ENCODE measurements at places on chromosomes 11 and 22.
A peak's percentile ranks its signal among the peaks of the same experiment; 100 is the strongest.

DNA sequence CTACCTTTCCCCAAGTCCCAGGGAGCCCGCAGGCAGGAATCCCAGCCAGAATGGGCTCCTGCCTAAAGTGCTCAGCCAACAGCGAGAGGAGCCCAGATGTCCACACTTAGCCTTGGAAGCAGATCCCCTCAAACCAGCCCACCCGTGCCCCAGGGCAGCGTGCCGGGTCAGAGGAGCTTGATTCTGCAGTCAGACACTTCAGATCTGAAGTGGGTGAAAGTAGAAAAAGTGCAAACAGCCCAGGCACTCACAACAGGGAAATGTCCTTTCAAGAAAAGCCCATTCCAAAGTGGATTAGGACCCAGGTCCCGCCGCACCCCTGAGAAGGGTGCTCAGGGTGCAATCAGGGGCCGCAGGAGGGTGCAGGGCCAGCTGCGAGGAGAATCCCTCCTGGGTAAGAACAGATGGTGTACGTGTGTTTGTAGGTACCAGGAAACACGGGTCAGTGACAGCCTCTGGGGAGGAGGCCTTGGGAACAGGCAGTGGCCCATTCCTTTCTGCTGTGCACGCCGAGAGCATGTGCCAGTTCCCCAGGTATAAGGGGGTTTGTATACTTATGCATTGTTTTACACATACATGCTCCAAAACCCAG is 17.7 kb downstream of the ELFN2 start:
- DNase-seq: no peak

GRCh38 chr11:39361557-39361956 is 2097.9 kb downstream of the LRRC4C start:
- no peak for DNase-seq

DNA sequence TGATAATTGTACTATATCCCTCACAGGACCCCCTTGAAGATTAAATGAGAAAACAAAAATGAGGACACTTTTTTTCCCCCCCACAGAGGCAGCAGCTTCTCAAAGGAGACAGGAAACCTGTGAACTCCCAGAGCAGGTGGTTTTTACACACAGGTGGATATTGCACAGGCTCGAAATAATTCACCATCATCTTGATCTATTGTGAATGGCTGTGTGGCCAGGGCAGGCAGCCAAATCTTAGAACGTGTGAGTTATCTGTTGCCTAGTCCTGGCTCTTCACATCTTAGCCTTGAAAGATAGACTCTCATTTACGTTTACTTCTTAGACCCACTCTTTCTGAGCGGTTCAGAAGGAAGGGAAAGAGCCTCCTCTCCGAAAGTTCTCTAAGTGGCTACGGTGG is 23.5 kb downstream of the PPFIBP2 start:
- DNase-seq: no peak

GRCh38 chr22:38397189-38398085 is 57.6 kb downstream of the KCNJ4 start:
- no peak for DNase-seq

DNA sequence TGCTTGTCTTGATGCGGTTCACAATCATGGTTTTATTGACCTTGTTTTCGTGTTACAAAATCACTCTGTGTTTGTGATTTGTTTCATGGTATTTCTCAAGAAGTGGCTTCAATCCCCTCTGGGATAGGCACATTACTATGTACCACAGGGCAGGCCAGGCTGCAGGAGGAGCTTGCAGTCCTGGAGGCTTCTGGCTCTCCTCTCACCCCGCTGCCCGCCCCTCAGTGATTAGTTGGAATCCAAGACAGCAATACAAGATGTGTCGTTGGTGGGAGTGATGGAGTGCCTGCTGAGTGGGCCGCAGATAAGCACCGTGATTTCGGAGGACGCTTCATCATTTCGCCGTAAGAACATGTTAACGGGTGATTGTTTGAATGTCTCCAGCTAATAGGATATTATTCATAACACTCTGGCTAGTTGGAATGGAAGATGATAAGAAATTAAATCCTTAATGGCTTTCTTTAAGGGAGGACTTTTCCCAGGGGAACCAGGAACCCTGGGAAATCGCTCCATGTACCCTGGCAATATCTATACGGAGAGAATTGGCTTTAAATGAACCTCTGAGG is 384.4 kb downstream of the MIAT start:
- no peak for DNase-seq

DNA sequence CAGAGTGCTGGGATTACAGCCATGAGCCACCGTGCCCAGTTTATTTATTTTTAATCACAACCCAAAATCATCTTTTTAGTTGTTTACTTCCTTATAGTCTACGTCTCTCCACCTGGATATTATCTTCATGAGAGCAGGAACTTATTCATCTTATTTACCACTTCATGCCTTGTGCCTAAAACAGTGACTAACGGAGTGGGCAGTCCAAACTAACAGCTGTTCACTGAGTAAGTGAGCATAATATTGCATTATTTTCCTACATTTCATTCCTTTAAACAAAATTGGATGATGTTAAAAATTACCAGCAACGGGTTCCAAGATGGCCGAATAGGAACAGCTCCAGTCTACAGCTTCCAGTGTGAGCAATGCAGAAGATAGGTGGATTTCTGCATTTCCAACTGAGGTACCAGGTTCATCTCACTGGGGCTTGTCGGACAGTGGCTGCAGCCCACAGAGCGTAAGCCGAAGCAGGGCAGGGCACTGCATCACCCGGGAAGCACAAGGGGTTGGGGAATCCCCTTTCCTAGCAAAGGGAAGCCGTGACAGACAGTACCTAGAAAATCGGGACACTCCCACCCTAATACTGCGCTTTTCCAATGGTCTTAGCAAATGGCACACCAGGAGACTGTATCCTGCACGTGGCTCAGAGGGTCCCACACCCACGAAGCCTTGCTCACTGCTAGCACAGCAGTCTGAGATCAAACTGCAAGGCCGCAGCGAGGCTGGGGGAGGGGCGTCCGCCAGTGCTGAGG is 14.1 kb downstream of the TMEM123 start:
- DNase-seq: no peak

GRCh38 chr11:2380807-2381350 is 3.8 kb downstream of the CD81 start:
- DNase-seq: no peak

DNA sequence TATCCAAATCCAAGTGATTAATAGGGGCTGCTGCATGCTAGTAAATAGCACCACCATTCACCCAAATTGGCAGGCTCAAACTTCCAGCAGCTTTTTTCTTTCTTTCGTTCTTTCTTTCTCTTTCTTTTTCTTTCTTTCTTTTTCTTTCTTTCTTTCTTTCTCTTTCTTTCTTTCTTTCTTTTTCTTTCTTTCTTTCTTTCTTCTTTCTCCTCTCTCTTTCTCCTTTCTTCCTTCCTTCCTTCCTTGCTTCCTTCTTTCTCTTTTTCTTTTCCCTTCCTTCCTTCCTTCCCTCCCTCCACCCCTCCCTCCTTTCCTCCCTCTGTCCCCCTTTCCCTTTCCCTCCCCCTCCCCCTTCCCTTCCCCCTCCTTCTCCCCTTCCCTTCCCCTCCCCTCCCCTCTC is 81.5 kb downstream of the PDE3B start:
- DNase-seq: no peak

- no peak for DNase-seq
Measured at GRCh38 chr22:37827056-37827455, 3.9 kb downstream of the GALR3 start.

DNA sequence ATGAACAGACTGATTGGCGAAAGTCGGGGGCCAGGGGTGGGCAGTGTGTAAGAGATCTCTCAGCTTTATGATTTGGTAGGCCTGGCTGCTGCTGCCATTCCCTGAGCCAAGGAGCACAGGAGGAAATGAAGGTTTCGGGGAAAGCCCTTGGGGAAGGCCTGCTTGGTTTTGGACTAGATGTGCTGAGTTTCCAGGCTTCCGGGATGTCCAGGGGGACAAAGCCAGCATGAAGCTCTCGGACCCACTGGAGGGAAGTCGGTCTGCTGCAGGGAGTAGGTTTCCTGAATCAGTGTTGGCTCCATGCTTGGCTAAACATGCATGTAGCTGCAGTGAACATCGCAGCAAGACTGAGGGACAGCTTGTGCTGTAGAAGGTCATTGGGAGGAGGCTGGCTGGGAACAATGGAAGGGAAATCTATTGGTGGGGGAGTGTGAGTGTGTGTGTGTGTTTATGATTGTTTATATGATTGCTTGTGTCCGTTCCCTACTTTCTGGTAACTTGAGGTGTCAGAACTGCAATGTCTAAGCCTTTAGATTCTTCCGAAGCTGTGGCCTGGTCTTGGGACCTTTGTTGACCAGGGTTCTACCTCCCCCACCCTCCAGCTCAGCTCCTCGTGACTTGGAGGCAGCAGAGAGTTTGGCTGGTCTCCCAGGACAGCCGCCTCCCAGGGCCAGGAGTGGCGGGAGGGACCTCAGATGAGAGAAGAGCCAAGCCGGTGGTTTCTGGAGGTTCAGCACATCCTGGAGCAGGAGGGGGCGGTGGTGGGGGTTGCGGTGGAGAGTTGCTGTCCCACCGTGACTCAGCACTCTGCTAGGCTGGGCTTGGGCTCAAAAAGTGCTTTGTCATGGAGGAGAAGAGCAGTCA is 4.0 kb upstream of the FTH1 start:
- peak; percentile 98 for DNase-seq

DNA sequence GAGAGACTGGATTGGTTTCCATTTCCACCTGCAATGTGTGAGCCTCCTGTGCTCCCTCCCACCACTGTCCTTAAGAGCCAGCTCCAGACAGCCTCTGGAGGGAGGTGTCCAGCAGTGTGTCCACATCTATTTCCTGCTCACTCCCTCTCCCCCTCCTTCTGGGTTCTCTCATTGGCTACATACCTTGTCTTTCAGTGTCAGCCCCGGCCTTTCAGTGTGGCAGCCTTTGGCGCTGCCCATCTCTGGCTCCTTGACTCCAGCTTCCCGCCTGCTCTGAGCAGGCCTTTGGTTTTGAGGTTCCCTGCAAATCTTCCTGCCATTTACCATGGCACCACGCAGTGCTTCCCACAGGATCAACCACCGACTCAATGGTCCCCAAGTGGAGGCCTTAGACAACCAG is 19.0 kb upstream of the PTPRJ start:
- DNase-seq: no peak

- no peak for DNase-seq
Measured at GRCh38 chr11:65132988-65133700, 1.2 kb downstream of the SYVN1 start.

GRCh38 chr11:126062679-126063506 is at the start of gene CDON:
Gene CDON (minus strand): TSS chr11:126062866. CDS start chr11:126023476, 39,390 bp downstream.
- DNase-seq: peak; percentile 83

DNA sequence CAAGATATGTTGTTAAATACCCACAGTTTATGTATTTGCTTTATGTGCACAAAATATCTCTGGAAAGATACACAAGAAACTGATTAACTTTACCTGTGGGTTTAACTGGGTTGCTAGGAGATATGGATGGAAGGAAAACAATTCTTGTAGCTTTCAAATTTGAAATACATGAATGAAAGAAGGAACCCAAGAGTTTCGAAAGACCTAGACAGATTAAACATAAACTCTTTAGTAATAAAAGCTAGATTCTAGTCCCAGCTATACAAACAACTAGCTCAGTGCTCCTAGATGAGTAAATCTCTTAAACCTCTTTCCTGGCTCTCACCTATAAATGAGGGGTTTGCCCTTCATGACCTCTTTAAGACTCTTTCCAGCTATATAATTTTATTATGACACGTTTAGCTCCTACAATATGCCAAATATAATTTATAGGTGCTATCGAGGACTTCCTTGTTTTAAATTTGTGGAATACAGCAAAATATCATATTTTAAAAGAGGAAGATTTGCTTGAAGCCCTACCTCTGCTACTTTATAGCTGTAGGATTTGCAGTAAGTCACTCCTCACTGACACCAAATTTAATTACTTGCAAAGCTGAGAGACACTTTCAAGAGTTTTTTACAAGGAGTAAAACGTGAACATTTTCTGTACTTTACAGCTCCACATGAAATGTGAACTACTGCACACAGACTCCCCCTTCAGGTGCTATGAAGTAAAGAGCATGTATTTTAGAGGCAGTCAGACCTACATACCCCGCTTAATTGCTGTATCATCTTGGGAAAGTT is 50.7 kb downstream of the RRAS2 start:
- DNase-seq: no peak

- DNase-seq: no peak
Measured at GRCh38 chr11:6405052-6405667, 13.7 kb downstream of the APBB1 start.

DNA sequence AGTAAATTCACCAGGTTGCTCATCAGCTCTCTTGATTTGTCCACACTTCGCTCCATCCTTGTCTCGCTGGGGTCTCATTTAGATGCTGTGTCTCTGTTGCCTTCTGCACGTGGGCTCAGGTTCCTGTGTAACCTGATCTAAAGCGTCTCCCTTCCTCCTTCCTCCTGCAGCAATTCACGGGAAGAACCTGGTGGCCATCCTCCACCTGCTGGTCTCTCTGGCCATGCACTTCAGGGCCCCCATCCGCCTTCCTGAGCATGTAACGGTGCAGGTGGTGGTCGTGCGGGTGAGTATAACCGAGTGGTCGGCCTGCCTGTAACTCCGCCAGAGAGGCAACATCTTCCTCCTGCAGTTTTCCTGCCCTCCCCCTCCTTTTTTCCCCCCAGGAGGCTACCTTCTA is 48.0 kb upstream of the PARVG start:
- no peak for DNase-seq

DNA sequence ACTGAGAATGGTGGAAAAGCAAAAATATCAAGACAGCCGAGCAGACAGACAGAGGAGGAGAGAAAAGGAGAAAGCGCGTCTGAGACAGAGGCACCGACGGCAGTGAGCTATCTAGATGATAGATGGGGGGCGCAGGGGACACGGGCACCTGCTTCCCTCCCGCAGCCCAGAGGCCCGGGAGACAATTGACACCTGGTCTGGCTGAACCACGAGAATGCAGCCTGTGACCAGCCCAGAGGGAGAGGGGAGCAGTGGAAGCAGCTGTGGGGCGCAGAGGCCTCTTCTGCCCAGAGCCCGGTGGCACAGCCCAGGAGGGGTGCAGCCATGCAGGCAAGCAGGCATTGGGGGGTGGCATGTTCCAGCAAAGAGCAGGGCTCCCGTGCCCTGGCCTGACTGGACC is 48.2 kb downstream of the ELFN2 start:
- no peak for DNase-seq

GRCh38 chr11:48154151-48154550 is 62.5 kb upstream of the OR4B1 start:
- DNase-seq: no peak

DNA sequence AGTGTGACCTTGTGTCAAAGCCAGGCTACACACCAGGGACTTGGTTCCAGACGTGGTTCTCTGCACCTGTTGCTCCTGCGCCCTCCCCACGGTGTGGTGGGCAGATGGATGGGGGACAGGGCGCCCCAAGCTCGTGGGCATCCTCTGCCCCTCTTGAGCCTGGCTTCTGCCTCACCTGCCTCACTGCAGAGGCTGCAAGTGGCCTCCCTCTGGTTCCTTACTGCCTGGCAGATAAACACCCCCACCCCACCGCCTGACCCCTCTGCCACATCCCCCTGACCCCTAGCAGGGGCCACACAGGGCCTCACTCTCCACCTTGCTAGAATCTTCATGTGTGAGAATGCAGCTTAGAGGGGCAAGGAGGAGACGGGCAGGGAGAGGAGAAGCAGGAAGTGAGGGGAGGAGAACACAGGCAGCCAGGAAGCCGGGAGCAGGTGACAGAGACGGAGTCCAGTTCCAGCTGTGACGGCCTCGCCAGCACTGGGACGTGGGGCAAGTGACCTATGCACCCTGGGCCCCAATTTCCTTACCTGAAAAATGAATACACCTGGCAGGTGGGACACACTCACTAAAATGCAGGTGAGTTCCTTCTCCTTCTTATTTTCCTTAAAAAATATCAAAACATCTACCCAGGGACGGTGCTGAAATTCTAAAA is 178.3 kb downstream of the EFCAB6 start:
- no peak for DNase-seq

Data from fibroblast of skin of left biceps (primary cell).